ENCODE measurements at places on chromosomes 11 and 22.

- DNase-seq: no peak
These were observed 470.0 kb downstream of the BUD13 start for GRCh38 chr11:116302756-116303155.

DNA sequence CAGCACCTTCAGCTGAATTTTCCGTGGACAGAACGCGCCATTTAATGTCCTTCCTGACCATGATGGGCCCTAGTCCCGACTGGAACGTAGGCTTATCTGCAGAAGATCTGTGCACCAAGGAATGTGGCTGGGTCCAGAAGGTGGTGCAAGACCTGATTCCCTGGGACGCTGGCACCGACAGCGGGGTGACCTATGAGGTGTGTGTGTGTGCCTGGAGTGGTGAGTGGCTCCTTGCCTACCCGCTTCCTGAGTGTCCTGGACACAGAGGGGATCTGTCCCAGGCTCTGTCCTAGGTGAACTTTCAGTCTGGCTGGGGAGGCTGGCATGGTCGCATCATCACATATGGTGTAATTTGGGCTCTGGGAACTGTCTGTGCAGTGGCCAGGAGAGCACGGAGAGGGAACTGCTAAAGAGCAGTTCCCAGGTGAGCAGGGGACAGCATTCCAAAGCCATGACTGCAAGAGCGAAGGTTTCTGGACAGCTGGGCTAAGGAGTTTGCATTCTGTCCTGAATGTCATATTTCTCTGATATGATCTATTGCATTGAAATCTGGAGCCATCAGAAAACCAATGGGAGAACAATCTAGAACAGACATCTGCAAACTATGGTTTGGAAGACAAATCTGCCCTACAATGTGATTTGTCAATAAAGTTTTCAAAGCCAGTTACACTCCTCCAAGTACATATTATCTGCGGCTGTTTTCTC, 104.3 kb downstream of the RRAS2 start:
- DNase-seq: no peak

- DNase-seq: no peak
These were observed 62.0 kb upstream of the NECTIN1 start for GRCh38 chr11:119791047-119791446.

GRCh38 chr11:64713016-64713707, 9.8 kb downstream of the NRXN2 start:
- DNase-seq: peak; percentile 70

GRCh38 chr11:127037001-127037400, 36.4 kb upstream of the KIRREL3 start:
- peak; percentile 14 for DNase-seq

GRCh38 chr11:35919244-35919643, 24.6 kb upstream of the LDLRAD3 start:
- DNase-seq: peak; percentile 39

DNA sequence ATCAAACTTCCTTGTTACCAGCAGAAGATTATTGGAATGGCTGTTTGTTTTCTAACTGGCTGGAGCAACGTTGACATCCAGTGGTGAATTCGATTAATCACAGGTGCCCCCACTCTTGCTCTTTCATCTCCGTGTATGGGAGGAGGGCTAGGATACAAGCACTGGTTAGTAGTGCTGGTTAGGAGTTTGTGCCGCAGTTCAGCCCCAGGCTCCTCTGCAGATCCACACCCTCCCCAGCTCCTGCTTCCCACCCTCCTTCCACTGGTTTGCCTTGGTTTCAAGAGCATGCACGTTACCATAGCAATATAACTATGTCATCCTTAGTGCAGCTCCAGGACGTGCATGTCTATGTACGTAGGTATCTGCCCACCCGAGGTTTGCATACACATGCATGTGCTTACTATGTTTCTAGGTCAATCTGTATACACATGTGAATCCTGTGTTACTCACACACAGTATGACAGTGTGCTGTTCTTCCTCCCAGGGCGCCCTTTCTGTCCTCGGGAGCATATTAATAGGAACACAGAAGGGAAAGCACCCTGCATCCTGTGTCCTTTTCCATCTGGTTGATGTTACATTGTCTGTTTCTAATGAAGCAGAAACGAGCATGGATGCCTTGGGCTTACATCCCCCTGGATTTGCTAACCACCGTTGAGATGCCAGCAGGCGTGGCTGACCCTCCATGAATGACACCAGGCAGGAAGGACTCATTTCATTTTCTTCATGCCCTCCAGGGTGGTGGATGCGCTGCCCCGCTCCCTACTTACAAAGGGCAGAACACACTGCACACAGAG, 539.3 kb downstream of the OPCML start:
- no peak for DNase-seq

GRCh38 chr22:22687638-22688500, 43.5 kb downstream of the GGTLC2 start:
- DNase-seq: peak; percentile 47

GRCh38 chr22:27561286-27561904, 240.2 kb downstream of the MN1 start:
- DNase-seq: peak; percentile 45

- DNase-seq: no peak
These were observed 440.0 kb upstream of the ANO3 start for GRCh38 chr11:25891960-25892359.

DNA sequence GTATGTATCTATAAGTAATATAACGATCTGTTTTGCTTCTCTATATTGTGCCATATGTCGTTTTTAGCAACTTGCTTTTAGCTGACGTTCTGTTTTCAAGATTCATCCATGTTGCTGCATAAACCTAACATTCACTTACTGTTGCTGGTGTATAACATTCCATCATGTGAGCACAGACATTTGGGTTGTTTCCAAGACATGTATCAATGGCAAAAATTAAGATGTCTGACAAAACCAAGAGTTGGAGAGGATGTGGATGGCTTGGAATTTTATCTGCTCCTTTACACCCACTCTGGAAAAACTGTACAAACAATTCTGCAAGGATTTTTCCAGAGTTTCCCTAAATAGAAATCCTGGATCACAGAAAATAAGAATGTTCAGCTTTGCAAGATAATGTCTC, 40.9 kb downstream of the DGCR2 start:
- DNase-seq: no peak

GRCh38 chr11:69337211-69337721, 43.3 kb downstream of the MYEOV start:
- no peak for DNase-seq

DNA sequence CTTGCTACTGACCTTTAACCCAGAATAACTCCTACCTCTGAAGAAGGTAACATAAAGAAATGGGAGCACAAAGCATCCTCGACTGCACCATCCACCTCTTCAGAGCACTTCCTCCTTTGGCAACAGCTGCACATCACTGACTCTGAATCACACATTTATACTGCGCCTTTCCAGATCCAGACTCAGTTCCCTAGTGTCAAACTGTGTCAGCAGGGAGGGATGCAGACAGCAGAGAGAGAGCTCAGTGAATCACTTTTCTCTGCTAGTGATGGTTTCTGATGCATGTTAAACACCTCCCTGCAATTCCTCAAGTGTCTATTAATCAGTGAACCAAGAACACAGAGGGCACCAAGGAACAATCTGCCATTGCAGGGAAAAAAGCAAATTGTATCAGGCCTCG, 118.9 kb downstream of the PLEKHA7 start:
- DNase-seq: no peak

DNA sequence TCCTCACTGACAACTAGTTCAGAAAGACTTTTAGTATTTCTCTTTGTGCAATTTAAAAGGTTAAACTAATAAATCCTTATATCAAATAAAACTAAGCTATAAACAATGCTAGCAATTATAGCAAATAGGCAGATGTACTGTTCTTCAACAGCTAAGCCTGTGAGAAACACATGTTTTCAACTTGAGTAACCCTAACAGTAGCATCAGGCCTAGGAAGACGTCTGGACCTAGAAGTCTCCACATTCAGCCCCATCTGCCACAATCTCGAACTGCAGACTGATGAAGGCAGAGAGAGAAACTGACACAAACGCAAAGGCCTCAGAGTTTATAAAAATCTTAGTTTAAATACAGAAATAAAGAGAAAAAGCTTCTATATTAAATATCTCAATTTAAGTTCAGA, 2.5 kb downstream of the ST13 start:
- DNase-seq: no peak

DNA sequence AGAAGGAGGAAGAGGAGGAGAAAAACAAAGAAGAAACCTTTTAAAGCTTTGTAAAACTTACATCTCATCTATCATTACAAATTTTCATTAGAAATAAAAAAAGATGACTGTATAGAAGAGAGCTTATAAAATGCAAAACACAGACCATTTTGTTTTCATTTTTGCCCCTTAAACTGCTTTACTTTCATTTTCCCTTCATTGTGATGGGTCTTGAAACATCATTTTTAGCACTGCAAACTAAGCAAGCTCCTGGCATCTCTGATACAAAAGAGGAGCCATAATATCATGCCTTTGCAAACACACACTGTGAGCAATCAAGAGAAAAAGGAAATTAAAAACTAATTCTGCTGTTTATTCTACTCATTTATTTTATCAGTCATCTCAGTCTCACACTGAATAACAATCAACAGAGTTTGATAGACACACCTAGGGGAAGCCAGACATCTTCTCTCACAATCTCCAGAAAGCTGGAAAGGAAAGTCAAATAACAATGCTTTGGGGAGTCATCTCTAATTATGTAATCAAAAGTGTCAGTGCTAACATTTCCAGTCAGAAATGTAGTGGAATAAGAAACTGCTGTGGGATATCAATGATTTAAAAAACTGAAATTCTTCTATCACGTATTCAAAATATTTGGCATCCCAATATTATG, 467.7 kb upstream of the FAT3 start:
- DNase-seq: no peak

DNA sequence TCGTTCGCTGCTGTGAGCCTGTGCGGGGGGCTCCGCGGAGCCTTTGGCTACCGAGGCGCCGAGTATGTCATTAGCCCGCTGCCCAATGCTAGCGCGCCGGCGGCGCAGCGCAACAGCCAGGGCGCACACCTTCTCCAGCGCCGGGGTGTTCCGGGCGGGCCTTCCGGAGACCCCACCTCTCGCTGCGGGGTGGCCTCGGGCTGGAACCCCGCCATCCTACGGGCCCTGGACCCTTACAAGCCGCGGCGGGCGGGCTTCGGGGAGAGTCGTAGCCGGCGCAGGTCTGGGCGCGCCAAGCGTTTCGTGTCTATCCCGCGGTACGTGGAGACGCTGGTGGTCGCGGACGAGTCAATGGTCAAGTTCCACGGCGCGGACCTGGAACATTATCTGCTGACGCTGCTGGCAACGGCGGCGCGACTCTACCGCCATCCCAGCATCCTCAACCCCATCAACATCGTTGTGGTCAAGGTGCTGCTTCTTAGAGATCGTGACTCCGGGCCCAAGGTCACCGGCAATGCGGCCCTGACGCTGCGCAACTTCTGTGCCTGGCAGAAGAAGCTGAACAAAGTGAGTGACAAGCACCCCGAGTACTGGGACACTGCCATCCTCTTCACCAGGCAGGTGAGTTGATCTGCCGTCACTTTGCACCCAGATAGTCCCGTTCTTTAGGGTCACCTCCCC, 1.0 kb downstream of the ADAMTS15 start:
- DNase-seq: peak; percentile 56

- DNase-seq: no peak
These were observed 40.9 kb downstream of the ZC3H12C start for GRCh38 chr11:110134110-110134509.

DNA sequence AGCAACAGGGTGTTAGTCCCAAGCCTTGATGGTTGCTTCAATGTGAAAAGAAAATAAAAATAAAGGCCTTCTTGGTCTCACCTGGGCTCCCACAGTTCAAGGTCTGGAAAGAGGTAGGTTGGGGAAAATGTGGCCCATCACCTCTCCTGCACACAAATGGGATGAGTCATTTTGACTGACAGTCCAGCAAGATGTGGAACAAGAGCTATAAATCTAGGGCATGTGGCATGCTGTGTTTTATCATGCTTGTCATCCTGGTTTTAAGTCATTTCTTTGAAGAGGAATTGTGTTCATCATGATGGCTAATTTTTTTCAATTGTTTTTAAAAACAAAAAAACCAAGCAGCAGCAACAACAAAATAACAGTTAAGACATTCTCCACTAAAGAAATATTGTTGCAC, 503.7 kb downstream of the NTM start:
- DNase-seq: no peak

GRCh38 chr11:111302298-111302697, 4.0 kb downstream of the POU2AF3 start:
- DNase-seq: no peak

DNA sequence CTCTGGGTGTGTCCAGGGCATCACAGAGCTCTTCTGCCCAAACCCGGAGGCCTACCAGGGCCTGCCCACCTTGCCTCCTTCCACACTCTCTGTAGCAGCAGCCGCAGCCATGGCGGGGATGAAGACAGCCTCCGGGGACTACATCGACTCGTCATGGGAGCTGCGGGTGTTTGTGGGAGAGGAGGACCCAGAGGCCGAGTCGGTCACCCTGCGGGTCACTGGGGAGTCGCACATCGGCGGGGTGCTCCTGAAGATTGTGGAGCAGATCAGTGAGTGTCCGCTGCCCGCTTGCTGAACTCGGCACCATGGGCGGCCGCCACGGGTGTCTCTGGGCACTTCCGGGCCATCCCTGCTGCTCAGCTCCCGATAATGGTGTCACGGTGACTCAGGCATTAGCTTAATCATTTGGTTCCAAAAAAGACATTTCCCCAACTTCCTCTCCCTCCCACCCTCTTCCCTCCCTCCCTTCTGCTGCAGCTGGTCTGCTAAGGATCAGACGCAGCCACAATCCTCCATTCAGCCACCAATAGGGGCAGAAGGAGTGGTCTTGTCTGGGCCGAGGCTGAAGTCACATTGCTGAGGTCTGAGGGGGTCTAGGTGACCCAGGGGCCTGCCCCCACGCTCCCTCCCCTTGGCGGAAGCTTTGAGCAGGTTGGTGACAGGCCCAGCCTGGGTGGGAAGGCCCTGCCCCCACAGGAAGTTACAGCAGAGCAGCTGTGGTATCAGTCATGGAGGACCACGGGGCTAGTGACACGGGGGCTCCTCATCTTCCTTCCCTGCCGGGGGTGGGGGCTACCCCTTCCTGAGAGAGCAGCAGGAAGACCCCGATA, 950 bp downstream of the FERMT3 start:
- DNase-seq: peak; percentile 35

- DNase-seq: peak; percentile 23
These were observed 97.0 kb downstream of the SPON1 start for GRCh38 chr11:14059491-14059890.

DNA sequence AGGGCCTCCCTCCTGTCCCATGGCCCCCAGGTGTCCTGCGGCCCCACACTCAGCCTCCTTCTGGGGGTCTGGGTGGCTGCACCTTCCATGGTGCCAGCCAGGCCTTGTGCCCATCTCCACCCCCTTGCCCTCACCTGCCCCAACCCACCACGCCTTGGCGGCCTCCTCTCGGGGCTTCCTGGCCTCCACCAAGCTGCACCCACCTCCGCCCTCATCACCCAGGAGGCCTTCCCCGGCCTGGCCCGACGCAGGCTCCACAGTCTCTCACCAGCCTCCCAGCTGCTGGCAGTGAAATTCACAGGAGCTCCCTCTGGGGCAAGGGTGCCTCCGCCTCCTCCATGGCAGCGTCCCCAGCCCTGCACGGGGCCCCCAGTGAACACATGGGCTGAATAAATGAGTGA, 35.9 kb upstream of the WNT7B start:
- no peak for DNase-seq

- peak; percentile 47 for DNase-seq
These were observed 585 bp downstream of the THYN1 start for GRCh38 chr11:134252346-134253187.

- no peak for DNase-seq
These were observed 65.1 kb upstream of the USP47 start for GRCh38 chr11:11776714-11777113.

Data from iPS-NIHi11 (cell line).